Natural killer cell (primary cell): ENCODE measurements at places on chromosomes 7 and 10.

DNA sequence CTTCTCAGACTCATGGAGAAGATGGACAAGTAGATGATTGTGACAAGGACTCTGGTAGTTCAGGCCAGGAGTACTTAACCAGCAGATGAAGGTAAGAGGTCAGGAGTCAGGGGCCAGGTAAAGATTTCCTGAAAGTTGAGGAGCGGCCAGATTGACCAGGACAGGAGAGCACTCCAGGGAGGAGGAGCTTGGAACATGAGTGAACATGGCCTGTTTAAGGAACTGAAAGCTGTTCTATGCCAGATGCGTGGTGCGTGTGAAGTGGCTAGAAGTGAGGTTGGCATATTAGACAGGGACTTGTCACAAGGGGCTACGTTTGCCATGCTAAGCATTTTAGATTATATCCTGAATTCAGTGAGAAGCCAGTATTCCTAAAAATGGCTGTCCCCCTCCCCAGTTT, 157.2 kb downstream of the WNT2 start:
- no peak for DNase-seq

- no peak for DNase-seq
Measured at GRCh38 chr10:113329121-113329596, 223.7 kb upstream of the HABP2 start.

GRCh38 chr10:132713421-132714095, 72.4 kb downstream of the NKX6-2 start:
- no peak for DNase-seq

DNA sequence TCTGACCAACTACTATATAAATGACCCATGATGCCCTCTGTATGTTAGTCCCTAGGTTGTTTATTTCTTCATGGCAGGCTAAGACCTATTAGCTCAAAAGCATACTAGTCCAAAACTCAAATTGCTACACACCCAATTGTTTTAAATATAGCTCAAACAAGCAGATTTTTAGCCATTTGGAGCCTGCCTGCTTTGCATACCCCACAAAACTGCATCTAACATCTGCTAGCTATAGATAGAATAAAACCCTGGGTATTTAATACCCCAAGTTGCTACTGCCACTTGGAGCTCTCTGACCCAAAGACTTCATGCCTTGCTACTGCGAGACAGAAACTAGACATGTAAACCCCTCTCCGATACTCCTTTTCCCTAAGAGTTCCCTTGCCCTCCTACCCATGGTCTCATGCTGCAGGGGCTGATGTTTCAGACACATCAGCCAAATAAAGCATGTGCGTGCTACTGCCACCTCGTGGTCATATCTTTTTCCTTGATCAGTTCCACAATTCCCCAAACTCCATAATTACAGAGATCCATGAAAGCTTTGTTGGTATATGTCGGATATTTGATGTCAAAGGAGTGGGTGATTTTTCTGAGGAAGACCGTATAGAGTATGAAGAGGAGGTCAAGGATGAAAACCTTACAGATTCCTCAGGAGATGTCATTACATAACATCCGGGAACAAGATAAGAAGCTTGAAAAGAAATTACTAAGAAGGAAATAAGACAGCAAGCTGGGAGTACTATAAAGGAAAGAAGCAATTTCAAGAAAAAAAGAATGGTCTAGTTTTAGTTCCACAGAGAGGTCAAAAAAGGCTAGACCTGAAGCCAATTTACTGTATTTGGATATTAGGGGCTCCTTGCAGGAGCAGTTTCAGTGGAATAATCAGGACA, 386.6 kb downstream of the SH2D4B start:
- no peak for DNase-seq

- DNase-seq = no peak
Measured at GRCh38 chr7:135490783-135491182, 19.1 kb downstream of the CNOT4 start.

- DNase-seq = no peak
Measured at GRCh38 chr10:130471486-130471885, 335.3 kb downstream of the GLRX3 start.

- no peak for DNase-seq
Measured at GRCh38 chr7:77327067-77327931, 88.8 kb downstream of the GSAP start.

DNA sequence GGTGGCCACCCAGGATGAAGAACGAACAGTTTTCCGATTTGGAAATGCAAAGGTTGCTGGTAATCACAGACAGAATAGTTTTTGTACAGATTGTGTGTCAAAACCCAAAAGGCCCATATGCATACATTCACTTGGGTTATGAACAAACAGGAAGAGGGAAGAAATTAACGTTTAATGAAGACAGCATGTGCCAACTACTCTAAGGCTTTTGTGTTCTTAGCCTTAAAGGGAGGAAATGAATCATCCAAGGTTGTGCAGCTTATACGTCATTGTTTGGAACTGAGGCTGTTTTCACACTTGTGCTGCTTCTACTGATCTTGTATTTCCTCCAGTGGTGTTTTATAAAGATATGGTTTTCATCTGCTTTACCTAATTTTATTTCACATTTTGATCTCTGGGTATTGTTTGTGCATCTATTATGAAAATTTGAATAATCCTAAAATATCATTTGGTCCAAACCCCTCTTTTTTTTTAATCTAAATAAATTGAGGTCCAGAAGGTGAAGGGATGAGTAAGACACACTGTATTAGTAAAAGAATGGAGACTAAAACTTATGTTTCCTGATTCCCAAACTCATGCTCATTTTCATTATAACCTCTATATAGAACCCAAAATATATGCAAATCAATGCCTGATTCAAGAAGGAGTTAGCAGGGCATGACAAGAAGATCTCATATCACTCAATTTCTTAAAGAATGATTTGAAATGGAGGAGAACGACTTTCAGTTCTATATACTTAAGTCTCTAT, 373.1 kb downstream of the THSD7A start:
- DNase-seq = no peak

GRCh38 chr10:31924833-31925232, 3.8 kb downstream of the ARHGAP12 start:
- no peak for DNase-seq

DNA sequence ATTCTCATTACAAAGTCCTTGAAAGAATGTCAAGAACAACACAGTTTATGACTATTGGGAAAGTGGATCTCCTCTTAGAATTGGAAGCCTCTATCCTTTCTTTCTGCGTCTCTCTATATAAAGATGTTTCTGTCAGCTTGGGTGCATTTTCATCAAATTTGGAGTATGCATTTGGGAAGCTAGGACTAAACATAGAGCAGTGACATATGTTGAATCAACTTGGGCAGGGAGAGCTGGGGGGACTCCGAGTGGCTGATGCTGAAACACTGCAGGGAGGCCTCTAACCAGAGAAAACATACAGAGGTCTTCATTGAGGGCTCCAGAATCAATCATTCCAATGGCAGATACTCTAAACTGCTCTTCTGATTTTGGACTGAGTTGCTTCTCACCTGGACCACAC, 147.4 kb downstream of the PDE1C start:
- DNase-seq = no peak

DNA sequence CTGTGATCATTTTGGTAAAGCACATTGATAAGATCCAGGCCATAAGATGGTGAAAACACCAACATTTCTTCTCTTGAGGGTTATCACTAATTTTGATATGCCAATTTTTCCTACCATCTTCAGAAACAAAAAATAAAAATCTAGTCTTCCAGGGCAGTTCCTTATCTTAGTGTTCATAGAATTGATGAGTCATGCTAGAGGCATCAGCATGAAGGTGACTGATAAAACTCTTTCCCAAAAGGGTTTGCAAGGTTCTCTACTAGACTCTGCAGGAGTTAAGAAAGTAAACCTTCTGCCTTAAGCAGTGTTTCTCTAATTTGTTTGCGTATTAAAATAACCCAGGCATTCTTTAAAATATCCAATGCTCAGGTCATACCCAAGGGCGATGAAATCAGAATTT, 483.1 kb upstream of the CNTNAP2 start:
- DNase-seq = no peak

GRCh38 chr10:75243426-75243825, 7.7 kb upstream of the COMTD1 start:
- no peak for DNase-seq

GRCh38 chr7:81791568-81792518, 22.0 kb upstream of the HGF start:
- DNase-seq = no peak

DNA sequence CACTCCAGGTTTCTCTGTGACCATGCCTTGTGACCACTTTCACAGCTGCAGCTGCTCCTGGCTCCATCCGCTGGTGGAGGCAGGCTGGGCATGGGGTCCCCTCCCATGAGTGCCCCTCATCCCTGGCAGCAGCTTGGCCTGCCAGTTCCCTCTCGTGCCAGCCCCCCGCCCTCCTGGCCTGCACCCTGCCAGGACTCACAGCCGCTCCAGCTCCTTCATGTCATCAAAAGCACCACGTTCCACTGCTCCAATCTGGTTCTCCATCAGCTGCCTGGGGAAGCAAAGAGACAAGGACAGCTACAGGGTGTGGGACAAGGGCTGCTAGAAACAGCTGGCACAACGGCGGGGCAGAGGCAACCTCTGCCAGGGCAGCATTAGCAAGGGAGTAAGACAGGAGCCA, 22.6 kb downstream of the SLIT1 start:
- DNase-seq = no peak

DNA sequence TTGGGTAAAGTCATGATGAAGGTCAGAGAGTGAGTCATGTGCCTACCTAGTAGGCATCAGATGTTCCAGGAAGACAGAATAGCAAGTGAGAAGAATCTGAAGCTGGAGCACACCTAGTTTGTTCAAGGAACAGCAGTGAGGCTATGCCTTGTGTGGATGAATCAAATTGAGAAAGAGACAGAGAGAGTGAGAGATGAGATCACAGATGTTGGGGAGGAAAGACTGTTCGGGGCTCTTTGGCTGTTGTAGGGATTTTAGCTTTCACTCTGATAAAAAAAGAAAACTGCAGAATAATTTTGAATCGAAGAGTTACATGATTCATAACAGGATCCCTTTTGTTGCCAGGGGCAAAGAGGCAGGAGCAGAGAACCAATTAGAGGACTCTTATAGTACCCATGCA, 6.3 kb downstream of the LIPF start:
- DNase-seq = no peak

- DNase-seq = no peak
Measured at GRCh38 chr7:1842321-1843221, 172.5 kb downstream of the ELFN1 start.

- DNase-seq = peak; percentile 92
Measured at GRCh38 chr7:158824028-158824427, 5.3 kb downstream of the ESYT2 start.

DNA sequence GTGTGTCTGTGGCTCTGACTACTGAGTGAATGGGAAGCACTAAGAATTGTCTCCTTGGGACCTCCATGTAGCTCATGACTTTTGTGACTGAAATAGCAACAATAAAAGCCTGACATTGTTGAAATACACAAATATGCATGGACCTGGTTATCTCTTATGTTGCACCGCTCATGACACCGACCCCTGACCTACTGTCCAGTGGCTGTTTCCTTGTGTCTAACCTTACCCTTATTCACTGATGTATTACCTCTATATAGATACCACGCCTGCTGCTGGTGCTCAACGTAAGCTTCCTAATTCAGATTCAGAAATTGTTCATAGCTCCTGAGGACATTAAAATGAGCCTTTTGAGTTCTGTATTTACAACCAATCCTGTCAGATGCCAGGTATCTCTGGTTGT, 243.4 kb upstream of the SEMA3C start:
- no peak for DNase-seq

- DNase-seq = no peak
Measured at GRCh38 chr10:24930427-24930826, 22.0 kb downstream of the PRTFDC1 start.

- no peak for DNase-seq
Measured at GRCh38 chr7:57179776-57180415, 47.7 kb upstream of the ZNF479 start.

- DNase-seq = no peak
Measured at GRCh38 chr10:91061608-91062007, 140.7 kb upstream of the ANKRD1 start.

DNA sequence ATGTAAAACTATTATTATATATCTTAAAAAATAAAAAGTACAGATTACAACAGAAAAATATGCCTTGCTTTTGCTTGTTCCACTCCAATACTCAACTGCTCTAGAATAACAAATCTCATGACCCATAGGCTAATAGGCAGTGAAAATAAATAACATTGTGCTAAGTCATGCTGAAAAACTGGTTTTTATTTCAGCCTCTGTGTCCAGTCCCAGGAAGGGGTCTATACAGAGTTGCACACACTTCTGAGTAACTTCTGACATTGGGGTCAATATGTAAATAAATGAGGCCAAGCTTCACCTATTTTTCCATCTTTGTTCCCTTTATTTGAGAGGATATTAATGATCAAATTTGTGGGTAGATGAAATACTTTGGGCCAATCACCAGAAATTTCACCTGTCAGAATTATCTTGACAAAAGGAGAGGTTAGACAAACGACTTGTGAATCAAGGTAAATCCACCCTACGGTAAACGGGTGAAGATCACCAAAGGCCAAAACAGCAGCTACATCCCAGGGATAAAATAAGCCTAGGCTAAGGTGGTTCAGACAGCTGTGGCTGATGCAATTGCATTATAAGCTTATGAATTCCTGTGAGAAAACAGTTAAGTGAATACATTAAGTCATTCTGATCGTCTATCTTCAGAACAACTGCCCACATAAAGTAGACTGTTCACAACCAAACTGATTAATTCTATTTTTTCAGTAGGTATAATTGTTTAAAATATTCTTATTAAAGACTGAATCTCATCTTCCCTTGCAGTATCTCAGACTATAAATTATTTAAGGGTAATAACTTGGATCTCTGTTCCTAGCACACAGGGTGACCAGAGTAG, 87.5 kb downstream of the UBE2H start:
- no peak for DNase-seq

DNA sequence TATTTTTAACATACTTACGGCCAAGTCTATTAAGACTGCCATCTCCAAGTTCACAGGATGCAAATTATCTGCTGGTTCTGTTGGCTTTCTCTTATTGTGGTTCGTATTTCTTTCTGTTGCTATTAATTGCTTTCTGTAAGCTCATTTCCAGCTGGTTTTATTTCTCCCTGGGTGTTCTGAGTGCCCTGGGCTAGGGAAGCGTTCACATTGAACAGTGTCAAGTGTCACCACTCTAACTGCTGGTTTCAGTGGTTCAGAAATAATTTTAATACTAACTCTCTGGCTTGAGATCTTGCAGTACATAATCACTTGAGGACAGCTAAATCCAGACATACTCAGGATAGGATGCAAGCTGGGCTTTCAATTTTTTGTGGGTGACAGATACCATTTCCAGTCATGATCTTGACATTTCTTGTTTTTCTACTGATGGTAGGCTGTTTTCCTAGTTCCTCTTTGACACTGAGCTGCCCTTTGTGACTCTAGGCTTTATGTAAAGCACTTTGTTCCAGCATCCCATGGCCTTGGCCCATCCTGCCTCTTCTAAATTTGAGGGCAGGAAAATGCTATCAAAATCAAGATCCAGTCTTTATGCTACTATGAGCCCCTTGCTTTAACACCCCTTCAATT, 117.6 kb downstream of the SNX13 start:
- DNase-seq = no peak

DNA sequence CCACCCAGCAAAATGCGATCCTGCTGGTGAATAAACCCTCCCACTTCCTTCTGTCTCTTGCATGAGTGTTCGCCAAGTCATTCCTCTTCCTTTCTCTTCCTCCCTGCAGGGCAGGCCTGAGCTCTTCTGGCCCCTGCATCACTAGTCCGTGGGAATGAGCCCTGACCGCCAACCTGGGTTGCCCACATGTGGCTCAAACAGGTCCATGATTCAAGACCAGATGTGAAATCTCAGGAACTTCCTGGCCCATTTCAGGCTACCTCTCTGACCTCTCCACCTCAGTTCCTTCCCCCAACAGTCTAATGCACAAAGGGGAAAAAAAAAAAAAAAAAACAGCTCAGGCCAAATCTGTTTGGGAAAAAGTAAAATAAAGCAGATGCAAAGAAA, 5.4 kb upstream of the YWHAG start:
- no peak for DNase-seq

- no peak for DNase-seq
Measured at GRCh38 chr7:92158660-92159575, 20.0 kb downstream of the LRRD1 start.
